Activated T-helper 2 cell treated with anti-CD3 and anti-CD28 coated beads, Interferon-gamma antibody, Interleukin-2, Interleukin-4, amounts not matched to agents 10 μg/mL and 5 μg/mL and 100 μg/mL, durations not matched to agents 14 hours and 24 hours and 36 hours (primary cell): ENCODE measurements at places on chromosomes 6 and 20. TPM values are rescaled to one million over a fixed set of nuclear protein-coding genes. Genes with fewer than 3 reads are reported as not detected.

GRCh38 chr6:44453146-44453545 lies 65.6 kb downstream of the CDC5L start:
- DNase-seq: no peak

DNA sequence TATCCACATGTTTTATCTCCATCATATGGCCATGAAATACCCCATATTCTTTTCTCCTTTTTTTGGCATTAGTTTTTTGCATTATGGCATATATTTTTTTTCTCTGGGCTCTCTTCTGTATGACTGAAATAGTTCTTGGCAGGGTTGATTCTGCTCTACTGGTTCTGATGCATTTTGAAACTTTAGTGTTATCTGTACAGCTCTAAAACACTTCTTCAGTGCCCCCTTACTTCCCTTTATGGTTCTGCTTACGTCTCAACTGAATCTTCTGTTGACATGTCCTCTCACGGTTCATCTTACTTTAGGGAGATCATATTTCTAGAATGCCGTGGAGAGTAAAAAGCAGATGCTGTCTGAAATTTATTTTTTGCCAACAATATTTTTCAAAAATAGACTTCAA lies 23.2 kb upstream of the TXNDC5 start:
- no peak for DNase-seq

GRCh38 chr6:144339859-144340452 lies 54.8 kb downstream of the UTRN start:
- DNase-seq: no peak

GRCh38 chr6:13813621-13814175 lies 659 bp downstream of the MCUR1 start:
- no peak for DNase-seq

- no peak for DNase-seq
These were observed 107.5 kb upstream of the TBX18 start for GRCh38 chr6:84871925-84872324.

JAG1 gene
- 2.8 and 3.1 TPM in 2 replicates for total RNA-seq

DNA sequence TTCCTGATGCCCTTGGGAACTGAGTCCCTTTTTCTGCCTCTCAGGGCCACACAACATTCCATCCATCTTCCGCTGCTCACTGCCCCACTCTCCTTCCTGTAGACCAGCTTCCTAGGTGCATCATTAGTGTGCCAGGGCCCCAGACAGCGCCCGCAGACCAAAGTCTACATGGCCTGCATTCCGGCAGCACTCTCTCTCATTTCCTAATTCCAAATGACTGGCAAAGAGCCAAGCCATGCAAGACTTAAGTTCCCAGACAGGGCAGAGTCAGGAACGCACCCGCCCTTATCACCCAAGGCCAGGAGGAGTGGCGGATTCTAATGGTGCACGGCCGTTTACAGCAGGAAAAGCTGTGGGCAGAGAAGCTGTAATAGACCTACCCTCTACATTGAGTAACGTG lies 159.8 kb upstream of the ARID1B start:
- no peak for DNase-seq

GRCh38 chr6:133682506-133683307 lies 206.2 kb upstream of the TCF21 start:
- no peak for DNase-seq

DNA sequence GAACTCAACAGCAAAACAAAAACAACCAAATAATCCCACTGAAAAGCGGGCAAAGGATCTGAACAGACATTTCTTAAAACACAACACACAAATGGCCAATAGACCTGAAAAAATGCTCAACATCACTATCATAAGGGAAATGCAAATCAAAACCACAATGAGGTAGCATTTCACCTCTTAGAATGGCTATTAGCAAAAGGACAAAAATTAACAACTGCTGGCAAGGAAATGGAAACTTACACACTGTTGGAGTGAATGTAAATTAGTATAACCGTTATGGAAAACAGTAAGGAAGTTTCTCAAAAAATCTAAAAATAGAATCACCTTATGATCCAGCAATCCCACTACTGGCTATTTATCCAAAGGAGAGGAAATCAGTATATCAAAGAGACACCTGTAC lies 20.9 kb downstream of the FAM8A1 start:
- no peak for DNase-seq

SPATS1 gene
- total RNA-seq: not detected in 2 replicates

ZSWIM3 gene
- total RNA-seq: 6.2 and 6.3 TPM in 2 replicates

C6orf15 gene
- not detected in 2 replicates for total RNA-seq

ZNF341 gene
- 6.8 and 7.0 TPM in 2 replicates for total RNA-seq

- DNase-seq: no peak
These were observed 194.9 kb downstream of the KIF6 start for GRCh38 chr6:39530201-39530759.

GRCh38 chr20:59706400-59706693 lies 102.0 kb downstream of the PHACTR3 start:
- DNase-seq: no peak

DNA sequence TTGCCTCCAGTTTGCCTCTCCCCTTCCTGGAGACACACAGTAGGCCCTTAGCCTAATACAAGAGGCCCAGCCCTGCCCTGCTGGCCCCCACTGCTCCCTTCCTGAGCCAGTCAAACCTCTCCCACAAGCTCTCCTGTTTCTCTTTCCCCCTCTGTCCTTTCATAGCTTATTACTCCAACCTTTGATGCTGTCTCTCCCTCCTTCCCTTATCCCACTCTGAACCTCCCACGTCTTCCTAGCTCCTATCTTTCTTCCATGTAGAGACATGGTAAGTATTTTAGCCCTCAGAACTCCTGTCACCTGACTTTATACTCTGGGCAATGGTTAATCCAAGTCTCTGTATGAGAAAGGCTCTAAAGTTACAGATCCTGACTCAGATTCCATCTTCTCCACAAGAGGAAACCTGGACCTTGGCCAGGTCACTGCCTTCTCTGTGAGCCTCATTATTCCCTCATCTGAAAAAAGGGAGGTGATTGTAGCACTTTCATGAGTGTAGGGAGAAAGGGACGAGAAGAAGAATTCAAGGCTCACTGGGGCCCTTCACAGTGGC lies 6.7 kb downstream of the TGIF2 start:
- DNase-seq: no peak

DNA sequence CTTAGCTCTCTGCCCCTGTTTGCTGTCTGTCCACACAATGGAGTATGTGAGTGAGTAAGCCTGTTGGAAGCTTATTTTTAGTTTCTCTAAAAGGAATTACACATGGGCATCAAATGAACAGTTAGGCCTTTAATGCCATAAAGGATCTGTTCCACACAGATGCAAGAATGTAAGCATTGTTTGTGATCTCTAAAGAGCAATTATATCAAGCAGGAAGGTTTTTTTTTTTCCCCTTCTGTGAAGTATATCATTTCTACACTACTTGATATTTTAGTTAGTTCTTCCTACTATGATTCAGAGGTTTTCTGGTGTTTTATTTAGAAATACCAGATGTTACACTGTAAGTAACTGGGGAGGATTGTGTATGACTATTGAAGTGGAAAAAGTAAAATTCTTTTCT lies 627.5 kb downstream of the COL12A1 start:
- no peak for DNase-seq

DNA sequence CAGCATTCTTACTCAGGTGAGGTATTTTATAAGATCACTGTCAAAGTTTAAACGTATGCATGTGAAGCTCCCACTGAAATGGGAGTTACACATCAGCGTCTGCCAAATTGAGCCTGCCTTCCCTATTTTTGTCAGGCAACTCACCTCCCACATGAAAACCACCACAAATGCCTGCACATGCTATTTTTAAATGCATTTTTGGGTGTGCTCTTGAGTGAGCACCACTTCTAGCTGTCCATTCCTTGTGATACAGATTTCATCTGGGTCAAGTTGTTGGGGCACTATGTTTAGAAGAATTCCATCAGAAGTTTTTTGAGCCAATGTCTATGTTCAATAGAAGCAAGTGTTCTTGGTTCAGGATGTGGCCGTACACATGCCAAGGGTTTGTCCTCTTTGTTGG lies 71.7 kb upstream of the RIPPLY2 start:
- no peak for DNase-seq

- DNase-seq: no peak
These were observed 46.6 kb downstream of the RBM38 start for GRCh38 chr20:57437672-57438330.

EIF6 gene
- 179 and 183 TPM in 2 replicates for total RNA-seq

DNA sequence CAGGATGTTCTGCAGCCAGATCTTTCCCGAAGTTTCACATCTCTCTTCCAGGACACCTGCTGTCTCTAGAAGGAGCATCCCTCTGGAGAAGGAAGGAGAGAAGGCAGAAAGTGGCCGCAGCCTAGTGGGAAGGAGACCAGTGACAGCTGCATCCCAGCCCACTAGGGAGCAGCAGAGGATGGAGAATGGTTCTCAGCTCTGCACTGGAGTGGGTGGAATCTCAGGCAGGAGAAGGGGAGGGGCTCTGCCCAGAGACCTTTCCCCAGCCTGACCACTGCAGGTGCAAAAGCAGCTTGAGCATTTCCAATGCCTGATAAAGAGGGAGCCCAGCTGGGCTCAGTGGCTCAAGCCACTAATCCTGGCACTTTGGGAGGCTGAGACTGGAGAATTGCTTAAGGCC lies 32.3 kb downstream of the NCR2 start:
- no peak for DNase-seq

DNA sequence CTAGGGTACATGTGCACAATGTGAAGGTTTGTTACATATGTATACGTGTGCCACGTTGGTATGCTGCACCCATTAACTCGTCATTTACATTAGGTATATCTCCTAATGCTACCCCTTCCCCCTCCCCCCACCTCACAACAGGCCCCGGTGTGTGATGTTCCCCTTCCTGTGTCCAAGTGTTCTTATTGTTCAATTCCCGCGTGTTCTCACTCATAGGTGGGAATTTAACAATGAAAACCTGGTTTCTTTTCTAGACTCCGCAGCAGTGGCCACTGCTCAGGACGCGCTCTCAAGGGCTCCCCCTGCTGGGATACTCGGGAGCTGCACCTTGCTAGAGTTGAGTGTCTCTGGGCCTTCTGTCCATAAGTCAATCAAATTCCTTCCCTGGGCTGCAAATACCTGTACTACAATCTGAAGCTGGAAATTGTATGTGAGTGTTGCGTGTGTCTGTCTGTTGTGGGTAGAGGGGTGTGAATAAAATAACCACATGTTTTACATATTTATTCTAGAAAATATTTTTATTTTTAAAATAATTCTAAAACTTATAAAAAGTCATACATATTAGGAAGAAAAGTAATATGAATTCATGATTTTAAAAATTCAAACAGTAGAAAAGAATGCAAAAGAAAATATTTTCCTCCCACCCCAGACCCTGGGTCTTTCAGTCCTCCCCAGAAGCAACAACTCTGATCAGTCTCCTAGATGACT lies 8.2 kb upstream of the CEP250 start:
- peak; percentile 85 for DNase-seq

ANGPT4 gene
- total RNA-seq: not detected in 2 replicates

SPINT3 gene
- total RNA-seq: not detected in 2 replicates

- DNase-seq: no peak
These were observed 729 bp upstream of the ZHX3 start for GRCh38 chr20:41318271-41318649.

DEFB112 gene
- not detected in 2 replicates for total RNA-seq

GRCh38 chr6:10305790-10306415 lies 109.0 kb downstream of the TFAP2A start:
- no peak for DNase-seq
